ENCODE measurements at places on chromosomes 5 and 9. TPM values are rescaled to one million over a fixed set of nuclear protein-coding genes. Genes with fewer than 3 reads are reported as not detected.
A peak's percentile ranks its signal among the peaks of the same experiment; 100 is the strongest.

- ATAC-seq = no peak
Measured at GRCh38 chr5:41722359-41722950, 147.8 kb downstream of the OXCT1 start.

DNA sequence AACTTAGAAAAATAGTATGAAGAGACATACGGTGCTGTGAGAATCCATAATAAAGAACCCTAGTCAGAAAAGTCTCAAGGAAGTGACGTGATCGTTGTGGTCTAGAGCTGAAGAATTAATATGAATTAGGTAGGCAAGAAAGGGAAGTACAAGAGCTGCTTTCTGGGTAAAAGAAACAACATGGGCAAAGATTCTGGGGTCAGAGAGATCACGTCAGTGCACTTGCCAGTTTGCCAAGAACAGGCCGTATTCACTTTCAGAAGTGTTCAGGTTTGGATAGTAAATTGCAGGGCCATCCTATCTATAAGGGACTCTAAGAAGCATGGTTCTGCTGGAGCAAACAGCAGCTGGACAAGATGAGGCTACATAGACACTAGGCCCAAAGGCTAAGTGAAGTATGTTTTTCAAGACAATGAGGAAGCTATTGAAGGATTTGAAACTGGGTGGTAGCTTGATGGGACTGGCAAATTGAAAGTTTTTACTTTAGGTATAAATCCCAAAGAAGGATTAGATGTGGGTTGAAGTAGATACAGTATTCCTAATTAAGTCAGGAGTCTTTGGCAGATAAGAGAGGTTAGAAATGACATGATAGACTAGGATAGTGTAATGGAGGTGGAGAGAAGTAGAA is 4.8 kb upstream of the CHD1 start:
- ATAC-seq = no peak

GRCh38 chr5:150139334-150139733 is 16.3 kb downstream of the PDGFRB start:
- no peak for ATAC-seq

Gene PCYOX1L
- 6.5 TPM for total RNA-seq

Gene DNAJB5
- 3.4 TPM for total RNA-seq

DNA sequence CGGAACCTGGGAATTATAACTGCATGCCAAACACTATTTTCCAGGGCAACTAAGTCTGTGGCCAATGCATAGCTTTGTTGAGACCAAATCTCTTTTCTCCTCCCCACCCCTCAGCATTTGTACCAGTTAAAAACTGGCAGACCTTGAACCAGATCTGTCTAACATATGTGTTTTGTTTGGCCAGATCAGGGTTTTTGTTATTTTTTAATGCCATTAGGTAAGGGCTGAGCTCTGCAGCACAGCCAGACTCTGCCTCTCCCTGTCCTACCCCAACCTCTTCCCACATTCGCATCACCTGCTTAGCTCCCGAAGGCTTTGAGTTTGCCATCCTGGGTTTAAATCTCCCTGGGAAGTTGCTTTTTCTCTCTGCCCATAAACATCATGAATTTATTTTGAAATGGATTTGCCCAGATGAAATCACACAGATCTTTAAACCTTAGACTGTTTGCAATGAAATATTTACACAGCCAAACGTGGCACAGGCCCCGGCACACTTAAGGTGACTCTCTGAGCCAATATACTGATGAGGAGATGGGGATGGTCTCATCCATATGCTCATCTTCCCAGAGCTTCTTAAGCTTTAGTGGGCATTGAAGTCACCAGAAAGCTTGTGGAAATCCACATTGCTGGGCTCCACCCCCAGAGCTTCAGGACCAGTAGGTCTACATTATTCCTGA is 54.0 kb upstream of the ALDH1B1 start:
- no peak for ATAC-seq

DNA sequence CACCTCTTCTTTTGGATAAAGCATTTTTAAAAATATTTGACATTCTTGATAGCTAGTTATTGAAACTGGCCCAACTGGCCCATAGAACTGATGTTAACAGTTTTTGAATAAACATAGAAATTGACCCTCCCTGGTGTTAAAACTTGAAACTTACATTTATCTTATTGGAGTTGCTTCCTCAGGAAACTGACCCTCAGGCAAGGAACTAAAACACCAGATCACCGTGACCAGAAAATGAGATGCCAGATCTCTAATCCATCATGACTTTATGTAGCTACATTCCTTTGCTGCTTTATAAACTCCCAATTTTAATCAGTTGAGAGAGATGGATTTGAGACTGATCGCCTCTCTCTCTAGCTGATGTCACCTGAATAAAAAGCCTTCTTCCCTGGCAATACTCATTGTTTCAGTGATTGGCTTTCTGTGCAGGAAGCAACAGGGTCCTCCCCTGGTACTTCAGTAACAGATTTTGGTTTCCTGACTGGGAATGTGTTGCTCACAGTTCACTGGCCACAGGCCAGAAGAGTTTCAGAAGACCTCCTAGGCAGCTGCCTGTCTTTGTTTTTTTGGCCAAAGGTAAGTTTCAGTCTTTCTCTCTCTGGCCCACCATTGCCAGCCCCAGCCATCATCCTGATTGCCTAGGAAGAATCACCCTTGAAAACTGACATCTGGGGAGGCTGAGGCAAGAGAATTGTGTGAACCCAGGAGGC is 212.4 kb downstream of the DTWD2 start:
- no peak for ATAC-seq

- ATAC-seq = no peak
Measured at GRCh38 chr5:143398451-143399237, 4.8 kb downstream of the NR3C1 start.

- peak; percentile 63 for ATAC-seq
Measured at GRCh38 chr5:41270423-41271251, 57.3 kb upstream of the C6 start.

GRCh38 chr5:141001844-141002604 is 35.7 kb downstream of the PCDHAC2 start:
- no peak for ATAC-seq

- ATAC-seq = peak; percentile 38
Measured at GRCh38 chr9:29214154-29214689, 1640.9 kb upstream of the C9orf72 start.

GRCh38 chr9:84922051-84922450 is 252.5 kb downstream of the NTRK2 start:
- no peak for ATAC-seq

Gene PAEP
- not detected for total RNA-seq

Gene GRIA1
- total RNA-seq = not detected

- no peak for ATAC-seq
Measured at GRCh38 chr5:116343961-116344360, 230.7 kb downstream of the SEMA6A start.

Data from esophagus mucosa (tissue), 1 donor.